ENCODE measurements at places on chromosomes 16 and 17. TPM values are rescaled to one million over a fixed set of nuclear protein-coding genes. Genes with fewer than 3 reads are reported as not detected.

DNA sequence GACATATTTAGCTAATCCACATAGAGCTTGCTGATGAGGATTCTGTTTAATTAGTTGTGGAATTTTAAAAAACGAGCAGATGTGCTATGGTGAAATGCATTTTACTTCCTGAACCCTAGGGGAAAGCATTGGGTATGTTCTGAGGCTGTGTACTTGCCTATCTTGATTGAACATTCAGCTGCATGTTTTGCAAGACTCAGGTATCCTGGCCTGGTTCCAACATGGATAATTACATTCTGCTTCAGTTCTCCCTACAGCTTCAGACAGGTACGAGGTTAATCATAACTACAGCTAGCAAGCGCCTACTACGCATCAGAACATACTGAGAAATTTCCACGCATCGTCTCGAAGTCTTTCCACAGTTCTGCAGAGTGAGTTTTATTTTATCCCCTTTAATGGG lies 77.0 kb downstream of the HS3ST2 start:
- no peaks in the 10 kb centered on the region for H3K27me3 ChIP-seq
- no peak overlapping the region for H3K4me3 ChIP-seq
- H3K4me1 ChIP-seq, result no peaks in the 10 kb centered on the region
- no peak overlapping the region for H3K27ac ChIP-seq

DNA sequence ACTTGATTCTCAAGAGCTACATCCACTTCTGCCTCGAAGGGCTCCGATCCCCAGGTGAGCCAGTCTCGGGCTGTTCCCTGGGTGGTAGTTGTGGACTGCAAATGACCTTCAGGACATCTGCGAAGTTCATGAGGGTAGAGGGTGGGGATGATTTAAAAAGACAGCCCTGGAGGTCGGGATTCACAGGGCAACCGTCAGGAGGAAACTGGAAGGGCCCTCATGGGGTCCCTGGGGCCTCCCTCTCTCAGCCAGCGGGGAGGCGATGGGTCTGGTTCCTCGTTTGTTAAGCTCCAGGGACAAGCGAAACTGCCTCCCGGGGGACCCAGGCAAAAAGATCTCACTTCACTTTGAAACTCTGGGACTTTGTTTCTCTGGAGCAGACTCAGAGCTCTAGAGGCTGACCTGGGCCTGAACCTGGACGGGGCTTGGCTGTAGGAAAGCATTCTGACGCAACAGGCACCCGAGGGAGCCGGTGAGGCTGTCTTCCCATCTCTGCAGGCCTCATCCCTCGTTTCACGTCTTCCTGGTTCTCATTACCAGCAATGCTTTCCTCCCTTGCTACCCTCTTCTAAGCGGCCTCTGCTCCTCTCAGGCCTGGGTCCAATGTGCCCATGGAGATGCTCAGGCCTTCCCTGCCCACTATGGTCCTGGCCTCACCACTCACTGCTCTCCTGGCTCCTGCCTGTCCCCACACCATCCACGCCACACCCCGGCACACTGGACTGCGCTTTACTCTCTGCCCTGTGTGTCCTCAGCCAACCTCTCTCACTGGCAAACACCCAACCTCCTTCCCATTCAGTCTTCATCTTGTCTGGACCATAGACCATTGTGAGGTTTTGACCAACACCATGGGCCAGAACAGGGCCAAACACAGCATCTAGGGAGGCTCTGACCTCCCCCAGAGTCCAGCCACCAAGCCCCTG lies 214.2 kb upstream of the TNRC6C start:
- H3K36me3 ChIP-seq, result no peaks in the 10 kb centered on the region
- no peaks in the 10 kb centered on the region for H3K4me1 ChIP-seq
- no peak overlapping the region for H3K4me3 ChIP-seq
- no peak for DNase-seq
- H3K27me3 ChIP-seq, result no peaks in the 10 kb centered on the region

GRCh38 chr16:50980666-50981065 lies 170.4 kb downstream of the SALL1 start:
- H3K27me3 ChIP-seq, result no peaks in the 10 kb centered on the region
- no peak overlapping the region for H3K4me3 ChIP-seq
- H3K27ac ChIP-seq, result no peak overlapping the region
- DNase-seq, result no peak
- no peaks in the 10 kb centered on the region for H3K36me3 ChIP-seq

DNA sequence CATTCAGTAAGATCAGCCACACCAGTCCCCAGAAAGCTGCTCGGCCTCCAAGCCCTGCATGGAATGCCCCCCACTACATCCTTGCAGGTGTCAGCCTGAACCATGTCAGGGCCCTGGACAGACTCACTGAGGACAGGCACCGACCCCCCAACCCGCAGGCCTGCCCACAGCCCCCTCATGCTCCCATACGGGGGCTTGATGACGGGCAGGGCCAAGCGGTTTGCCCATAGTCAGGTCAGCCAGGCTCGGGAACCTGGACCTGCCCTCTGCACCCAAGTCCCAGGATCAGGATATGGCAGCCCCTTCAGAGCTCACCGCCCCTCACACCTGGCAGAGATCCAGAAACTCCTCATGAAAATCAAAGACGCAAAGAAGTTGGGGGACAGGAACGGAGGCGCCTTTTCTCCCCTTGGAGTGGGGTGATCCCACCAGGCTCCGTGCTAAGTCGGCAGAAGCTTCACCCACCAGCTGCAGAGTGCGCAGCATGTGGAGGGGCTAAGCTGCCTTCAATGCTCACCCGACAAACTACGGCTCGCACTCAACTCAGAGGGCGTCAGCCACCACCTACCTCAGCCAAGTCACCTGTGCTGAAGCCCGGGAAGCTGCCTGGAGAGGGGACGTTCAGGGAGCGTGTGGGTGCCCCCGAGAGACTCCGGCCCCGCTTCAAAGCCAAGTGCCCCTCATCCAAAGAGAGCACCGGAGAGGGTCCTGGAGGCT lies 26.5 kb downstream of the GNPTG start:
- H3K36me3 ChIP-seq, result peaks cover 11% of the 10 kb centered on the region
- no peak overlapping the region for H3K27ac ChIP-seq
- no peak overlapping the region for H3K4me3 ChIP-seq
- no peaks in the 10 kb centered on the region for H3K27me3 ChIP-seq
- no peak for DNase-seq

GRCh38 chr17:78159575-78160158 lies 8.7 kb upstream of the SYNGR2 start:
- no peak overlapping the region for H3K27ac ChIP-seq
- H3K4me3 ChIP-seq, result no peak overlapping the region
- H3K36me3 ChIP-seq, result no peaks in the 10 kb centered on the region
- DNase-seq, result no peak
- no peaks in the 10 kb centered on the region for H3K4me1 ChIP-seq
- no peaks in the 10 kb centered on the region for H3K27me3 ChIP-seq

GRCh38 chr16:73746554-73746953 lies 550.1 kb upstream of the PSMD7 start:
- H3K4me1 ChIP-seq, result no peaks in the 10 kb centered on the region
- no peak for DNase-seq
- H3K4me3 ChIP-seq, result no peak overlapping the region
- no peak overlapping the region for H3K27ac ChIP-seq
- H3K36me3 ChIP-seq, result no peaks in the 10 kb centered on the region
- H3K27me3 ChIP-seq, result no peaks in the 10 kb centered on the region

DNA sequence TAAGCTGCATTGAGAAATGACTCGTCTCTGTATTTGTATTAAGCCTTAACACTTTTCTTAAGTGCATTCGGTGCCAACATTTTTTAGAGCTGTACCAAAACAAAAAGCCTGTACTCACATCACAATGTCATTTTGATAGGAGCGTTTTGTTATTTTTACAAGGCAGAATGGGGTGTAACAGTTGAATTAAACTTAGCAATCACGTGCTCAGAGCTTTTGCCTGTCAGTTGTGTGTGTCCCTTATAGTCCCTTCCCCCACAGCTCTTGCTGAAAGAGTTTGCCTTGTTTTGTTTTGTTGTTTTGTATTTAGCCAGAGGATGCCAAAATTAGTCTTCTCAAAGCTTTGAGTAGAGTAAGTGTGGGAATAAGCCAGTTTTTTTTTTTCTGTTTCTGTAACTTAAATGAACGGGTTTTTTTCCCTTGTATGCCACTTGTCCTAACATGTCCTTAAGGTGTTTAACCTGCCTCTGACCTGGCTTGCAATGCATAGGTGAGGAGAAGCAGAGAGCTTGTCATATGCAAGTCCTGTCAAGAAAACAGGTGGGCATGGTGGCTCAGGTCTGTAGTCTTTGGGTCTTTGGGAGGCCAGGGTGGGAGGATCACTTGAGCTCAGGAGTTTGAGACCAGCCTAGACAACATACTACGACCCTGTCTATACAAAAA lies 4.6 kb upstream of the MAPK8IP3 start:
- H3K36me3 ChIP-seq, result peaks cover 30% of the 10 kb centered on the region
- H3K4me3 ChIP-seq, result no peak overlapping the region
- H3K27ac ChIP-seq, result no peak overlapping the region
- no peak for DNase-seq

GRCh38 chr16:1731603-1732002 lies 25.6 kb downstream of the MAPK8IP3 start:
- DNase-seq, result no peak
- H3K27me3 ChIP-seq, result no peaks in the 10 kb centered on the region
- no peak overlapping the region for H3K4me3 ChIP-seq
- no peaks in the 10 kb centered on the region for H3K4me1 ChIP-seq
- H3K27ac ChIP-seq, result no peak overlapping the region

DNA sequence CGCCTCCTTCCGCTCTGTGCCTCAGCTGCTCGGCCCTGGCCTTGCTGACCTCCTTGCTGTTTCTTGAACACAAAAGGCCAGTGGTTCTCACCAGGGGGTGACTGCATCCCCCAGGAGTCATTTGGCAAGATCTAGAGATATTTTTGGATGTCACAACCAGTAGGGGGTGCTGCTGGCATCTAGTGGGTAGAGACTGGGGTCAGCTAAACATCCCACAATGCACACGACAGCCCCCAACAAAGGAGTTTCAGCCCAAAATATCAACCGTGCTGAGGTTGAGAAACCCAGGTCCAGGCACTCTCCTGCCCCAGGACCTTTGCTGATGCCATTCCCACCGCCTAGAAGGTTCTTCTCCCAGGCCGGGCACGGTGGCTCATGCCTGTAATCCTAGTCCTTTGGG lies 39.7 kb downstream of the ABCC6 start:
- no peaks in the 10 kb centered on the region for H3K36me3 ChIP-seq
- no peak overlapping the region for H3K27ac ChIP-seq
- DNase-seq, result no peak
- H3K27me3 ChIP-seq, result no peaks in the 10 kb centered on the region

- peak overlapping the region; percentile 83 for H3K27ac ChIP-seq
- peaks cover 45% of the 10 kb centered on the region for H3K4me1 ChIP-seq
- no peaks in the 10 kb centered on the region for H3K36me3 ChIP-seq
Observed at GRCh38 chr16:592518-593306, 2.8 kb downstream of the RAB40C start.

DNA sequence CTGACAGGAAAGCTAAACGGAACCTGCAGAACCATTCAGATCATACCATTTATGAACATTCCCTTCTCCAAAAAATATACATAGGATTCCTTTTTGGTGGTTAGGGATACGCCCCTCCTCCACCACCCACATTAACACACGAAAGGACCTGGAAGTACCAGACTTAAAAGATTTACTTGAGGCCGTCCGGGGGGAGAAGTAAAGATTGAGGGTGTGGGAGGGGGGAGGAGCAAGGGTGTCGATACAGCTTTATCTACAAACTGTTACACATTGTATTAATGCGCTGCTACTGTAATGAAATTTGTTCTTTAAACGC lies 537 bp downstream of the PALB2 start:
- H3K27ac ChIP-seq, result peak overlapping the region; percentile 56
- H3K4me3 ChIP-seq, result peak overlapping the region; percentile 80
- peaks cover 15% of the 10 kb centered on the region for H3K4me1 ChIP-seq
- no peak for DNase-seq
- peaks cover 23% of the 10 kb centered on the region for H3K36me3 ChIP-seq

- no peak for DNase-seq
- no peaks in the 10 kb centered on the region for H3K27me3 ChIP-seq
- H3K4me3 ChIP-seq, result no peak overlapping the region
- H3K27ac ChIP-seq, result no peak overlapping the region
- no peaks in the 10 kb centered on the region for H3K36me3 ChIP-seq
- peaks cover 7% of the 10 kb centered on the region for H3K4me1 ChIP-seq
Observed at GRCh38 chr16:74770831-74771526, 3.6 kb downstream of the FA2H start.

DNA sequence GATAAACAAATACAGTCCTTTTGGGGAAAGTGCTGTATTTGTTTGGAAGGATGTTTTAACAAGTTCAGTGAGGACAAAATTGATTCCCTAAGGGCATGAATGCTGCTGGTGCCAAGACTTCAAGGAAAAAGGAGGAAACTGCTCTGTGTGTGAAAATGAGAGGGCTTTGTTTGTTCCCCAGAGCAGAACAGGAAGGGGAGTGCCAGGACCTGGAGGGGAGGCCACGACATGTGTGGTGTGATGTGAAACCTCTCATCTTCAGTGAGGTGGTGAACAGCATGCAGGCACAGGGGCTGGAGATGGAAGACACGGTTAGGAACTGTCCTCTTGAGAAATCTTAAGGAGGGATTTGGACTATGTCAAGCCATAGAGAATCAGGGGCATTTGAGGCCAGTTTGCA lies 46.6 kb upstream of the GRIN2A start:
- H3K36me3 ChIP-seq, result no peaks in the 10 kb centered on the region
- H3K4me3 ChIP-seq, result no peak overlapping the region
- no peak for DNase-seq
- no peak overlapping the region for H3K27ac ChIP-seq
- H3K27me3 ChIP-seq, result no peaks in the 10 kb centered on the region

- H3K27me3 ChIP-seq, result no peaks in the 10 kb centered on the region
- H3K4me3 ChIP-seq, result no peak overlapping the region
- H3K27ac ChIP-seq, result no peak overlapping the region
- no peak for DNase-seq
- no peaks in the 10 kb centered on the region for H3K4me1 ChIP-seq
Observed at GRCh38 chr16:17812771-17813170, 342.0 kb upstream of the XYLT1 start.

DNA sequence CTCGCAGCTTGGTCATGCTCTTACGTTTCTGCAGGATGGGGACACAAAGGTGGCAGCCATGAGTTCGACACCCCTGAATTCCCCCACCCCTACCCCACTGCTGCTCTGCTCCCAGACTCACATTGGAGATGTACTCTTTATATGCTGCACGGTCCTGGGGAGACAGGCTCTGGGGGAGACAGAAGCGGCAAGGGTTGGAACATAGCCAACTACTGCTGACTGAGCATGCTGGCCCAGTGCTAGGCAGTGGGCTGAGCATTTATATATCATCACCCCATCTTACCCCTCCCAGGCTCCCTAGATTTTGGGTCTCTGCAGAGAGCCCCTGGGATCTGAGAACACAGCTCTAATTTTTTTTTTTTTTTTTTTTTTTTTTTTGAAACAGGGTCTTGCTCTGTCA lies 8.1 kb upstream of the ATXN7L3 start:
- no peaks in the 10 kb centered on the region for H3K27me3 ChIP-seq
- H3K36me3 ChIP-seq, result peaks cover 50% of the 10 kb centered on the region
- no peak overlapping the region for H3K27ac ChIP-seq
- peaks cover 12% of the 10 kb centered on the region for H3K4me1 ChIP-seq
- no peak overlapping the region for H3K4me3 ChIP-seq
- DNase-seq, result no peak

GRCh38 chr16:47712276-47713224 lies 251.4 kb downstream of the PHKB start:
- no peaks in the 10 kb centered on the region for H3K36me3 ChIP-seq
- H3K27ac ChIP-seq, result no peak overlapping the region
- no peak overlapping the region for H3K4me3 ChIP-seq
- no peak for DNase-seq

Gene ARL5C
- total RNA-seq, result not detected

Gene CTF1
- 5.9 TPM for total RNA-seq

Gene HS3ST2
- total RNA-seq, result 0.88 TPM

Gene PMP22
- 97.6 TPM for total RNA-seq

Gene SEZ6L2
- total RNA-seq, result 0.33 TPM

Gene HEATR9
- total RNA-seq, result not detected

Gene ZKSCAN2
- 6.6 TPM for total RNA-seq
